Stimulated activated CD4-positive, alpha-beta T cell treated with anti-CD3 and anti-CD28 coated beads, Interleukin-1b, Interleukin-23, amount 100 ng/mL, for 1 hour (primary cell): ENCODE measurements at places on chromosomes 3 and 15.

- DNase-seq, result no peak
Measured at GRCh38 chr15:59104602-59104911, 389 bp upstream of the CCNB2 start.

DNA sequence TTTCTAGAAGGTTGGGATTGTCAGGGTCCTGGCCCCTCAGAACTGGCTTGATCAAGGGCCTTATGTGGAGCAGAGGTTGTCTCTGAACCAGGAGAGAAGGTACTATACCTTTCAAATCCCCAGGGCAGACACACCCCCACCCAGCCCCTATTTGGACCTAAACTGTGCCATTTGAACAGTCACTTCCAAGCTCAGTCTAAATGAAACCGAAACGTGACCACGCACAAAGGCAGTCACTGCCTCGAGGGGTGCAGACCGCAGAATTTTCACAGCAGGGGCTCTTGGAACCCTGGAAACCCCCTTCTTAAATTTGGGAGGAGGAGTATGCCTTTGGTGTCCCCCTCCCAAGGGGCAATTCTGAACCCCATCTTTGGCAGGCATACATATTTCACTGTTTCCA is 53.7 kb downstream of the GRIP2 start:
- no peak for DNase-seq

- no peak for DNase-seq
Measured at GRCh38 chr3:15300323-15301078, 31.9 kb downstream of the SH3BP5 start.

- DNase-seq, result no peak
Measured at GRCh38 chr3:101531473-101532086, 18.6 kb upstream of the SENP7 start.

- no peak for DNase-seq
Measured at GRCh38 chr3:81859524-81859923, 98.1 kb upstream of the GBE1 start.

GRCh38 chr3:112984485-112984884 is 6.3 kb upstream of the GTPBP8 start:
- DNase-seq, result no peak

GRCh38 chr15:33161209-33161608 is 33.3 kb downstream of the FMN1 start:
- DNase-seq, result no peak

- DNase-seq, result no peak
Measured at GRCh38 chr3:183114384-183115178, 15.3 kb upstream of the MCCC1 start.

DNA sequence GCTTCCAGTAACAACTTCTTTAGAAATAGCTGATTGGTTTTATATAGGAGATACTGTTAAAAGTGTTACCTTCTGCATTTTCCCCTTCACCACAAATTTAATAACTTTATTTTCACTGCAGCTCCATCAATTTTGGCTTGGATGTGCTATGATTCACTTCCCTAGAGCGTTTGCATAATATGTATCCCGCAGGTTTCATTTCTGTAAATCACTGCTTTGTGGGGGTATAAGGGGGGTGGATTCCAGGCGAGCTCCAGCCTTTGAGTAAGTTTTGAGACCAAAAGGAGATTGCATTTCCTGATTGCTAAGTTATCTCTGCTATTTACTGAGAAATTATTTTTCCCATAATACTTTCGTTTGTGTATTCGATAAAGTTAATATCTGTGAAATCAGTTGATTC is 232.6 kb downstream of the TBL1XR1 start:
- no peak for DNase-seq

- no peak for DNase-seq
Measured at GRCh38 chr3:8218353-8218940, 283.2 kb upstream of the LMCD1 start.
